ENCODE measurements at places on chromosomes 7 and 10. TPM values are rescaled to one million over a fixed set of nuclear protein-coding genes. Genes with fewer than 3 reads are reported as not detected.

ASZ1 gene
- 0.04 TPM for polyA plus RNA-seq

- DNase-seq: no peak
Observed at GRCh38 chr7:135262623-135263320, 29.1 kb downstream of the STRA8 start.

EPHA1 gene
- polyA plus RNA-seq: 22.5 TPM

DNA sequence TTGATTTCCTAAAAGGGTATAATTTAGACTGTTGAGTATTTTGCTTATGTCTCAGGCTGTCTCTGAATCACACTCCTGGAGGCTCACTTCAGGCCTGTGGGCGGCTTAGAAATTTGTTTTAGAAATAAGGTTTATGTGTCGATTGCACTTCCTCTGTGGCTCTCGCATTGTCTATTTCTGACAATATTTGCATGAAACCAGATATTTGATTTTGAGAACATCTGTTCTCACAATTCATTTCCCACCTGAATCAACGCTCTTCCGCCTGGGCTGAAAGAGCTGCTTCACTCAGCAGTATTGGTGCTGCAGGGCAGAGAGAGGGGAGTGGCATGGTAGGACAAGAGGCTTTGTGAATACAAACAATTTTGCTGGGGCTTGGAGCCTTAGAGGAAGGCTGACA is 262.0 kb downstream of the ADRA2A start:
- DNase-seq: no peak

DNA sequence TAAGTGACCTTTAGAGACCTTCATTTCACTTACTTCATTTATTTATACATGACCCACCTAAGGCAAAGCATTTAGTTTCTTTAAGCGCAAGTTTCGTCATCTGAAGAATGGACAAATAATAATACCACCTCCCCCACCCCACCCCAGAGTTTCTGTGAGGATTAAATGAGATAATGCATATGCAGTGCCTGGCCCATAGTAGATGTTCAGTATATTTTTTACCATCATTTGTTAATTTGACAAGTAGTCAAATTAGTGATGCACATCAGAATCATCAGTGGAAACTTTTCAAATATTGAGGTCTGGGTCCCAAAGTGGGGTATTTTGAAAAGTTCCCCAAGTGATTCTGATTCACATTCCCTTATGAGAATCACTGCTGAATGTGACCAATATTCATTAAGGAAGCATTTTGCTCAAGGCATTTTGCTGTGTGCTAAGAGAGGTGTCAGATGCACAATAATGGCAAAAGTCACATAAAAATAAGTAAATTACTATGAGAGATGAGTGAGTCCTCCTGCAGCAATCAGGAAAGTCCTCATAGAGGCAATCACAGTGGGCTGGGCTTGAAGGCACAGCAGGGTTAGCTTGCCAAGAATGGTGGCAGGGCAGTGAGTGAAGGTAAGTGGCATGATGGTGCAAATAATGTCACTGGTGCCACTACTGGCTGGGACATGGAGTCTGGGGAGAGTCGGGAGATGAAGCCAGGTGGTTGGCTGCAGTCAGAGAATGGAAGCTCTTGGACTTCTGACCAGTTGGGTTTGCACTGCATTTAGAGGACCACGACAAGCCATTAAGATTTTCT is 244.1 kb downstream of the PTEN start:
- DNase-seq: no peak

DNA sequence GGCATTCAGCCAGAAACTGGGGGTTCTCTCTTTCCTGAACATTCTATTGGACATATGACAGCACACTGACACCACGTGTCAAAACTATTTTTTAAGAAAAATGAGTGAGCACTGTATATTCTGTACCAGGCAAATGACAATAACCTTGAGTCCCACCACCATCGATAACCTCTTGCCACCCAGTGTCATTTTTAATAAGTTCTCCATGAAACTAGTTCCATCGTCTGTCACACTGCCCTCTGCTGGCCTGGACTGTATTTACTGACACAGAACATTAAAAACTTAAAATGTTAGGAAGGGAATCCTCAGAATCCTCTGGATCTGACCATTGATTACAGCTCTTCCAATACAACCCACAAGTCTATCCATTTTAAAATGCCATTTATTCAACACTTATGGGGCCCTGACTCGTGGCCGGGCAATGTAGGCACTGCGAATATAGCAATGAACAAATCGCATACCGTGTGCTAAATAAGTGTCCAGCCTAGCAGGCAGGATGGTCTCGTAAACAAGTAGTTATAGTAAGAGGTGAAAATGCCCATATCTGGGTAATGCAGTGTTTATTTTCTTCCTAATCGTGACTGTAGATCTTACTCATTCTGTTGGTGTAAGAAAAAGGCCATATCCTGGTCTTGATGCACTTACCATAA is 35.9 kb upstream of the CACNB2 start:
- peak; percentile 2 for DNase-seq

HOXA5 gene
- 83.8 TPM for polyA plus RNA-seq

DNA sequence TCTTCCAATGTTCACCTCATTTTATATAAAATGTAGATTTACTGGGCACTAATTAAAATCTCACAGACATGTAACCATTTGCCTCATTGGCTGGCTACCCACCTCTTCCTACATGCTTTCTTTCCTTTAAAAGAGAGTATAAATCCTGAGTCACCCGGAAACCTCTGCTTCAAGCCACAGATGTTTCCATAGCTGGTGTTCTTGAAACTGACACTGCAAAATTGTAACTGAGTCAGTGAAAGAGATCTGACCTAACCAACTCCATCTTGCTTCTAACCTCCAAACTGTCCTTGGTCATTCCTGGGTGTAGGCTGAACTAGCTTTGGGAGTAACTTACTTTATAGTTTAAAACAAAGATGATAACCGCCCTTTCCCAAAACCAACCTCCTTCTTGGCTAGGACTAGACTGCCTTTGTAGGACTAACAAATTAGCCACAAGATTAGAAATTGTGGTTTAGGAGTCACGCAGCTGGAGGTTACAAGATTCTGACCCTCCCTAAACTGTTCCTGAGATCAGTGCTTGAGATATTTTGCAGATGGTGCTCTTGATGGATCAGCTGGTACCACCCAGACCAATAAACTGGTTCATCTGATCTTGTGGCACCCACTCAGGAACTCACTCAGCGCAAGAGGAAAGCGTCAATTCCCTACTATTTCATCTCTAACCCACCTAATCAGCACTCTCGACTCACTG is 33.5 kb downstream of the SVOPL start:
- no peak for DNase-seq

All from right renal pelvis (tissue), 4 donors.